PC-3 (cell line): ENCODE measurements at places on chromosomes 12 and 14. TPM values are rescaled to one million over a fixed set of nuclear protein-coding genes. Genes with fewer than 3 reads are reported as not detected.

DIO2 gene
- 2.0 and 6.6 TPM in 2 replicates for total RNA-seq

KLRC1 gene
- not detected in 2 replicates for total RNA-seq

DNA sequence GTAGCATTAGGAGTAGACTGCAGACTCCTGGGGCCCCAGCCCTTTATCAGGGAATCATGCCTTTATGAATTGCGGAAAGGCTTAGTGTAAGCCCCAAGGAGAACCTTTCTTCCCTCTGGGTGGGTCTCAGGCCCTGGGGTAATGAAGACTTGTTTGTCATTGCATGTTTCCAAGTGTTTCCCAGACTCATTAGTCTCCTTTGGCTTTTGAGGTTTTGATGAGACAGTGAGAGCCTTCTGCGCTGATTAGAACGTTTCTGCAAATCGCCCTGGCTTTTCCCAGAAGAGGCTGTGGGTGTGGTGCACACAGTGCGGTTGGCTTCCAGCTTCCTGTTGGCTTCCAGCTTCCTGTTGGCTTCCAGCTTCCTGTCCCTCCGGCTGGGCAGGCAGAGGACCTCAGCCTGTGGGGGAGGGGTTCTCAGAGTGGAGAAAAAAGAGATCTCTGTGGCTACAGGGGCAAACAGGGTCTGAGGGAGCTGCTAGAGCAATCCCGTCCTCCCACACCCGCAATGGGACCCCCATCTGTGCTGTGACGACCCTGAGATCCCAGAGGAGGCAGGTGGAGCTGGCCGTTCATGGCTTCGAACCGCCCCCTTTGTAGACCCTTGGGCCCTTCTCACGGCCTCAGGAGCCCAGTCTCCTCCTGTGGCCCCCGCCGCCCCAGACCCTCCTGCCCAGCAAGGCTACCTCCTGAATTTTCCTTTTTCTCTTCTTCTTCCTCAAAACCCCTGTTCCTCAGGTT is 42.1 kb downstream of the GPR68 start:
- peak; percentile 52 for DNase-seq

DNA sequence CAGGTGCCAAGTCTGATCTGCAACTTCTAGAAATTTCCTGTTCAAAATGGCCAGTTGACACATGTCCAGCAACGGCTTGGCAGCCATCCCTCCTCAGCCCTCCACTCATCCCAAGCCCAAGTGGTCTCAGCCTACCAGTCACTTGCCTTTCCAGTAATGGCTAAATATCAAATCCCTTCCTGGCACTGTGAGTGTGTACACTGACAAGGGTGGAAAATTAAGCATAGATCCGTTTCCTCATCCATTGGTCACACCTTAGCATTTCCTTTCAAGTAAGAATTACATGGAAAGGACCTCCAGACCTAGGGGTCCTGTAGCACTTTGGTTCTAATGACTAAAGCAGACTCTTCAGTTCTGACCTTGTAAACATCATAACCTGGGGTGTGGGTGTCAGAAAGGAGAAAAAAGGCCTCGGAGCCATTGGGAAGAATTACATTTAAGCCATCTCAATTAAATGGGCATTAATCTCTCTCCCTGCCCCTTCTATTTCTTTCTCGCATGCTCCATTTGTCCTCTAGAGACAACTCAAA is 15.4 kb downstream of the LLPH start:
- DNase-seq, result no peak

- no peak for DNase-seq
Observed at GRCh38 chr14:33375786-33376185, 437.1 kb downstream of the NPAS3 start.

TDRD9 gene
- 0.07 and 0.12 TPM in 2 replicates for total RNA-seq

MUCL1 gene
- total RNA-seq, result not detected in 2 replicates

DNA sequence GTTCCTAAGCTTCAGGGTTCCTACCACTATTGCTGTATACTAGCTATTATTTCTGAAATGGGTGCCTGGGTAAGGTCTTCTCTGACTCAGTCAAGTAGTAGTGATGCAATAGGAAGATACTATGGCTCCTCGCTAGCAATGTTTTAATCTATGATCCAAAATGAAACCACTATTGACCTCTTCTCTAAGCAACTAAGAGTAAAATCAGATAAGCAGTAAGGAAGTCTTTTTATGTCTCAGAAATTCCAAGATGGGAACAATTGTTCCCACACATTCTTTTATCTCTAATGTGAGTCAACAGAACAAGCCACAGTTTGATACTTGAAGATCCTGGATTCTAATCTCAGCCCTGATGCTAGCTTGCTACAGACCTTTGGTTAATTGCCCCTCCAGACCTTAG is 45.1 kb downstream of the AREL1 start:
- no peak for DNase-seq

SLC25A21 gene
- 0.87 and 1.0 TPM in 2 replicates for total RNA-seq

DNA sequence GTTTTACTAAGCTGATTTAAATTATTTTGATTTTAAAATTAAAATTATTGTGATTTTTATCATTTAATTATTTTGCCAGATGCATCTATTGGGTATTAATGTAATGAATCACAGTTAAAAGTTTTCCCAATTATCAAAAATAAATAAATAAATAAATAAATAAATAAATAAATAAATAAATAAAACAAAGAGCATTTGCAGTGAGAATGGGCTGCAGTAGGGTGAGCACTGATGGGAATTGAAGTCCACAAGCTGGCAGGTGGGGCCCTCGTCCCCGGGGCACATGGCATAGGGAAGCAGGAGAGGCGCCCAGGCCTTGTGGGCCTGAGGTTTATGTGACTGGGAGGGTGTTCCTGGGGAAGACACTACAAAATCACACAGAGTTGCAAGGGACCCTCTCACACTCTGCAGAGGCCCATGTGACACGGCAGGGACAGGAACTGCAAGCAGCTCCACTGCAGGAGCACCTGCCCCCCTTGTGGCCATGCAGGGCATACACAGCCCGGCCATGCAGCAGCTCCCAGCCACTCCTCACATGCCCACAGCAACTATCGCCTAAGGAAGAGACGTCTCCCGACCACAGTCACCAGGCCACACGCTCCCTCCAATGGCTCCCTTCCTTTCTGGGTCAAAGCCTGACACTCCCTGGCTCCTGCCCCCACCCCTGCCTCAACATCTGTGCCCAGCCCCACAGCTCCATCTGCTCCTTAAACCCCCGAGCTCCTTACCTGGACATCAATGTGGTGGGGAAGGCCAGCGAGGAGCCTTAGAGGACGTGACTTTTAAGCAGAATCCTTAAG is 256.3 kb upstream of the SFSWAP start:
- DNase-seq, result peak; percentile 74

SPIC gene
- not detected in 2 replicates for total RNA-seq

LYZ gene
- not detected in 2 replicates for total RNA-seq

KCNK10 gene
- total RNA-seq, result 1.2 TPM in 1 of 2 replicates, not detected in the other

GRCh38 chr12:57737467-57738460 is 778 bp downstream of the AGAP2 start:
- no peak for DNase-seq

PLEKHH1 gene
- total RNA-seq, result 6.2 and 11.1 TPM in 2 replicates

GRCh38 chr12:79973801-79974200 is 38.9 kb upstream of the PPP1R12A start:
- DNase-seq, result no peak

- DNase-seq, result no peak
Observed at GRCh38 chr14:86712727-86713126, 1182.8 kb downstream of the FLRT2 start.

- peak; percentile 26 for DNase-seq
Observed at GRCh38 chr12:47867495-47867941, 37.3 kb downstream of the VDR start.

- no peak for DNase-seq
Observed at GRCh38 chr14:76123426-76124225, 28.1 kb upstream of the GPATCH2L start.

- no peak for DNase-seq
Observed at GRCh38 chr12:80196419-80196818, 97.1 kb downstream of the OTOGL start.

- DNase-seq, result peak; percentile 87
Observed at GRCh38 chr12:120583478-120584030, 2.4 kb upstream of the POP5 start.

HEBP1 gene
- total RNA-seq, result 6.2 and 8.2 TPM in 2 replicates

GLIPR1L1 gene
- total RNA-seq, result not detected in 2 replicates

DNA sequence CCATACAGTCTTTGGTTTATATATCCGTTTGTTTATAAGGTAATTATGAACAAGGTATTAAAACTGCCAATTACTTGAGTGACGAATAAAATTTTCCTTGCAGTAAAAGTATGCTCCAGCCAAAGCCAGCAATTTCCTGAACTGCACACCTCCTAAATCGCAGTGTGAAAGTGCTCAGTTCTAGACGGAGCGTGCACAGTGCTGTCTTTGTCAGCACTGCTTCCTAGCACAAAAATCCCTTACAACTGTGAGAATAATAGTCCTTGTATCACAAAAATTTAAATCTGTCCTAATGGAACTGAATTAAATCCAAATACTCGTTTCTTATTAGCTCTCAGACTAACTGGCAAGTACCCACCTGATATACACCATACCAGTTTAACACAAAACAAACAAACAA is 26.3 kb downstream of the LRIG3 start:
- DNase-seq, result no peak

GRCh38 chr14:70789961-70790360 is 19.4 kb downstream of the MAP3K9 start:
- no peak for DNase-seq

DNA sequence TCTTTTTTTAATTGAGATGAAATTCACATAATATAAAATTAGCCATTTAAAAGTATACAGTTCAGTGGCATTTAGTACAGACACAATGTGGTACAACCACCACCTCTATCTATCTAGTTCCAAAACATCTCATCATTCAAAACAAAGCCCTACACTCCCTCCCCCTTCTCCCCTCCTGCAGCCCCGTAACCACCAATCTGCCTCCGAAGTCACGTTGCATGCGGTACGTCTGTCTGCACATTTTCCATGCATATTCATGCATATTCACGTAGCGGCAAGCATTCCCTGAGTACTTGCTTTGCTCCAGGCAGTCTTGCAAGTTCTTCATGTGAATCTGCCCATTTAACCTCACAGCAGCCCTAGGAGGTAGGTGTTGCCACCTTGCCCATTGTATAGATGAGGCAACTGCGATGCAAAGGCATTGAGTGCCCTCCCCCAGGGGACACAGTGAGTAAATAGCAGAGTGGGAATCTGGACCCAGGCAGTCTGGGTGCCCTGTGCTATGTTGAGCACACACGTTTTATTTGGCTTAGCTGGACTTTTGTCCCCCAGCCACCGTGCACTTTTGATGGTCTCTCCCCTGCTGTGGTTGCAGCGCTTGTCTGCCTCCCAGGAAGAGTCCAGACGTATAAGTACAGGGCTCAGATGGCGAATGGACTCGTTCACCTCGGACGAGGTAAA is 43.4 kb downstream of the RIN3 start:
- no peak for DNase-seq

- DNase-seq, result no peak
Observed at GRCh38 chr12:57487055-57487596, 742 bp upstream of the MARS1 start.

BEST3 gene
- 0.55 TPM in 1 of 2 replicates, not detected in the other for total RNA-seq

DNA sequence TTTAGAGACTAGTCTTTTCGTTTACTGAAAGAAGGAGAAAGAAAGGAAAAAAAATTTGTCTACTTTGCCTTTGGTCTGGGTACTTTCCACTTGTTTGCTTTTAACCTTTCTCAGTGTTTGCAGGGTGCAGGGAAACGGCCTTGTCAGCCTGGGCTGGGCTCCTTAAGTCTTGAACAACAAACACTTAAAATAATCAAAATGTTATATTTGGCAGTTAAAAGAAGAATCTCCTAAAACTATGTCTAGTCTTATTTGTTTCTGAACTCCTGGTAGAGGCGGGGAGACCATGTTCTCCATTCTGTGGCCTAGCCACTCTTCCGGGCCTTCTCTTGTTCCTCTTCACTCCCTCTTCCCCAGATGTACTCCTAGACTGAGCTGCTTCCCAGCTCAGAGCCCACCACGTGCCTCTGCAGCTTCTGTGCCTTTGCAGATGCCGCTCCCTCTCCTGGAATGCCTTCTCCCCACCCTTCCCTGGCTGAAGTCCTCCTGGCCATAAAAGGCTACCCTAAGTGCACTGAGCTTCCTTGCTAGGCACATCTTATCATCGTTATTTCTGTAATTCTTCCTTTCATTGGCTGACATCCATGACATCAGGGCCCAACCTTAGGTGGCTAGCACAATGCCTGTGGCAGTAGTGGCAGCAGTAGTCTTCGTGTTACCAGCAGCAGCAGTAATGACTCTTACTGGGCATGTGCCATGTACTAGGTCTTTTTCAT is 432.9 kb downstream of the ZFP36L1 start:
- DNase-seq, result peak; percentile 28

DNA sequence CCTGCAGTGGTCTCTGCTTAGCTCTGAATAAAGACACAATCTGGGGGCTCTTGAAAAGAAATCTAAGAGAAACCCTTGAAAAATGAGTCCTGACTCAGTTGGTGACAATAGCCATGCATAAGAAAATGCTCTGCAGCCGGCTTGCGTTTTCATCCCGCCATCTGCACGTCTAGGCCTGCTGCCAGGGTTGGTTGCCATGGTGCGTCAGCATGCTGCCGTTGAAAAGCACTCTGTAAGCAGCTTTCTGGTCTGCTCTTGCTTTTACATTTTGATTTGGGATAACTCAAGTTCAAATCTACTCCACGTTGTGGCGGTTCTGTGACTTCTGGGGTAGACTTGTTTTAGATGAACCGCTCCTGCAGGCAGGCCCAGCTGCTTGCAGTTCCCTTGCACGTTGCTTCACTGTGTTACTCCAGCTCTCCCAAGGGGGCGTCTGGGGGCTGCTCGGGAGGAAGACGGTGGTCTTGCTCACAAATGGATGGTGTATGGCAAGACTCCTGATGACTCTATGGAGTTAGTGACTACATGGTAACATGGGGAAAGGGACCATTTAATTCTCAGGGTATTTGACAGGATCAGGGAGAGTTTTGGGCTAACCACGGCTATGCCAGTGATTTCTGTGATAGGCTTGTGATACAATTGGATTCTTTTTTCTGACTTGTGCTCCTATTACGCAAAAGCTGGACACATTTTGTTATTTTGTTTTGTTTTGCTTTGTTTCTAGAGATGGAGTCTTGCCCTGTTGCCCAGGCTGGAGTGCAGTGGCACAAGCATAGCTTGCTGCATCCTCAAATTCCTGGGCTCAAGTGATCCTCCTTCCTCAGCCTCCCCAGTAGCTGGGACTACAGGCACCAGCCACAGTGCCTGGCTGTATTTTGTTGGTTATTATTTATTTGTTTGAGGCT is 15.8 kb downstream of the WNT5B start:
- DNase-seq, result no peak

DNA sequence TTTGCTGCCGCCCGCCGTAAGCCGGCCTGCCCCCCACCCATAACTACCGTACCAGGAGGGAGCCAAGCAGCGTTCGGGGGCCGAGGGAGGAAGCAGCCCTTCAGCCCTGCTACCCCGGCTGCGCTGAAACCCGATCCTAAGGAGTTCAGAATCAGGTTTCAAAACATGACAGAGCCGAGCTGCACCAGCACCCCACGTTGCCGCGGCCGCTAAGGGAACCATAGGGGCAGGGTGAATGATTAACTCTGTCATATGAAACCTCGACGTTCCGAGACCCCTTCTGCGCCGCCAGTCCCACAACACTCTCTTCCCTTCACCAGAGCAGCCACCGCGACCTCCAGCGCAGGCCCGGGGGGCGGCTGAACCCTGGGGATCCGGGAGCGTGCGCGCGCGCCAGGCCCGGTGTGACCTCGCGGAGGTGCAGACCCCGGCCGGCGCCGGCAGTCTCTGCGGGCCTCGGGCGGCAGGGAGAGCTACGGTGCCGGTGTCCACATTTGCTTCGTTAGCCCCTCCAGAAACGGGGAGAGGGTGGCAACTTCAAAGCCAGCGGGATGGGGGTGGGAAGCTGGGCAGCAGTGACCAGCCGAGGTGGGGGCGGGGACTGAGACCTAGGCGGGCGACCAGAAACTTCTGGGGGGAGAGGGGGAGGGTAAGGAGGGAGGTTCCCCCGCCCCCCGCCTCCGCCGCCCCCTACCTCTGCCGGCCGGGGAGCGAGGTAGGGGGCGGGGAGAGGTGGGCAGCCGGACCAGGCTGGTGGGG is 1.6 kb downstream of the SIX4 start:
- peak; percentile 83 for DNase-seq

LIN7A gene
- not detected in 2 replicates for total RNA-seq
